CD4-positive, alpha-beta T cell (primary cell): ENCODE measurements at places on chromosomes 5 and 9.

DNA sequence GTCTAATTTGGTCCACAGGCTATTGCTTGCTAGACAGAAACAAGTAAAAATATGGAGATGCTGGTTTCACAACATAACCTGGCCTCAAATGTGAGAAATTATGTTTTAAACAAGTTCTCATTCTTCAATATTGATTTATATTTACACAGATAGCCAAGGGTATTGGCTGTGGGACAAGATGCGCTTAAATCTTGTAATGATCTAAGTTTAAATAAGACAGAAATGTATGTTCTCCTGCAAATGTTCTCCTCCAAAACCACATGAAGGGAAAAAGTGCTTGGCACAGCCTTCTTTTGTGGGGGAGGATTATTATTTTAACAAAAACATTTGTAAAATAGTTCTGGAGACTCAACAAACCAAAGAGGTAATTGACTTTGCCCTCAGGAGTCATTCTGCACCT is 356.0 kb downstream of the DMAC1 start:
- DNase-seq: no peak

GRCh38 chr9:118553465-118553864 is 815.8 kb downstream of the BRINP1 start:
- DNase-seq: no peak

GRCh38 chr9:117825609-117826347 is 121.6 kb downstream of the TLR4 start:
- peak; percentile 5 for DNase-seq

GRCh38 chr5:172167895-172168294 is 20.1 kb downstream of the STK10 start:
- no peak for DNase-seq

- DNase-seq: no peak
These were observed 27.9 kb upstream of the IFNA14 start for GRCh38 chr9:21267485-21268346.

DNA sequence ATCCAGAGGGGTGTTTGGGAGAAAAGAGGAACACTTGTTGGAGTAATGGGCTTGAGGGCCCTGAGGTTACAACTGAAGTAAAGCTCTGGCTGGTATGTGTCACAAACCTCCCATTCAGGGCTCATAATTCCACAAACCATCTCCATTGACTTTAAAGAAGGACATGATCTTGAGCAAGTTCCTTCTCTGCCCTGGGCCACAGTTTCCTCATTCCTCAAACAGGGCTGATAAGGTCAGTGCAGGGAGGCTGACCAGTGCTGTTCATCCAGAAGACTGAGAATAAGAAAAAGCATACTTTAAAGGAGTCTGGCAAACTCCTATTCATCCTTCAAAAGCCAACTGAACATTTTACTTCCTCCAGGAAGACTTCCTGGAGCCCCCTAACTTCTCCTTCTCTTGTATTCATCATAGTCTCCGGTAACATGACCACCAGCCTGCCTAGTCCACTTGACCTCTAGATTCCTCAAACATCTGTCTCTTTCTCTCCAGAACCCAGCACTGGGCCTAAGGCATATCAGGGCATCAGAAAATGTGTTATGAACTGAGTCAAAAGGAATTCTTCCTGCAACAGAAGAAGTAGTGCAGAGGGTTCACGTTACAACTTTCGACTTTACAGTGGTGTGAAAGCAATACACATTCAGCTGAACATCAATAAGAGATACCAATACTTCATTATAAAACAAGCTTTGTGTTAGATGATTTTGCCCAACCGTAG is 20.7 kb upstream of the PTPN3 start:
- DNase-seq: no peak

GRCh38 chr9:15371448-15371845 is 51.2 kb upstream of the SNAPC3 start:
- DNase-seq: no peak

DNA sequence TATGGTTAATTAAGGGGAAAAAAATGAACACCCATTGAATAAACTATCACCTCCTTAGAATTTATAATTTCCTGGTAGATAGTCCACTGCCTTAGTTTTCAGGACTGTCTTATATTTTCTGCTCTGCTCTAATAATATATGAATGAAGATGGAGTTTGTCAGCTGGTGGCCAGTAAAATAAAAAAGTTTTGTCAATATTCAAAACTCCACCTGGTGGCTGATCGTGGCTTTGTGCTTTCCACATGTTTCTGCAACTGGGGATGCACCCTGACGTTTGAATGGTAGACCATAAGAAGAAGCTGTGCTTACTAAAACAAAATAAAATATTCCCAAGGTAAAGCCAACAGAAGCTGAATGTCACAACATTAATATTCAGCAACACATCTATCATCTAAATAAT is 286.6 kb upstream of the IZUMO3 start:
- no peak for DNase-seq

GRCh38 chr5:88979726-88980125 is 96.7 kb upstream of the MEF2C start:
- DNase-seq: no peak

DNA sequence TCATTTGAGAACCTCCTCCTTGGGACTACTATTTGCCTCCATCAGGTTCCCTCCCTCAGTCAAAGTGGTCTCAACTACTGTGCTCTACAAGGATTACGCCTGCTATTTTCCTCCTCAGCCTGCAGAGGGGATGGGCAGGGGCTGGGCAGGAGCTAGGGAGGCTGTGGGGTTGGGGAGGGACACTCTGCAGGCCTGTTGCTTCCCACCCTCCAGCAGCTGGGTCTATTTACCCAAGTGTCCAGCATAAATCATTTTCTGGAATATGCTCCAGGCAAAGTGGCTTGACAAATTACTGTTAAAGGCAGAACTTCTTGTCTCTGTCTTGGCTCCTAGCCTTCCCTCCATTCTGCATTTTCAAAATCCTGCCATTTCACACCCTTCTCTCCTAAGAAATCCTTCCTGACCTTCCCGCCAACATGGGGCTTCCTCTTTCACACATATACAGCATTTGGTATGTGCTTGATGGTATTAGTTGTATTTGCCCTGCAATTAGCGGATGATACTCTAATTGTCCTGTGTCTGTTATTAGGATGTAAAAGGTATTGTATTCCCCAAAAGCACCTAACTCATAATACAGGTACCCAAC is 106.7 kb downstream of the EFNA5 start:
- DNase-seq: no peak

- DNase-seq: no peak
These were observed 129.5 kb downstream of the TRIO start for GRCh38 chr5:14272548-14273205.

DNA sequence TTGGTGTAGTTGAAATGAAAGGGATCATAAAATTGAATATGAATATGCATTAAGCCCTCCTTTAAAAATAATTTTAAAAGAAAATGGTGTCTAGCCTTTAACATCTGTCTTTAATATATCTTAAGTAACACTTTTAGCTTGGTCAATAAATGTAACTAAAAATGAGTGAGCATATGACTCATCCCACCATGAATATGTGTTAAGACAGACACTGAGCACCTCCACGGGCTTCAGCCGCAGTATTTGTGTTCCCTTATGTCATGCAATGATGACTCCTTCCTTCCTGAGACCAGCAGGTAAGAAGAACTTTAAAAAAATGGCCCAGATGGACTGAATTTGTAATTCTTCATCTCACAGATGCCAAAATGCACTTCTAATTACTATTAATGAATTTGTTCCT is 563.2 kb downstream of the NR2F1-AS1 start:
- DNase-seq: no peak

DNA sequence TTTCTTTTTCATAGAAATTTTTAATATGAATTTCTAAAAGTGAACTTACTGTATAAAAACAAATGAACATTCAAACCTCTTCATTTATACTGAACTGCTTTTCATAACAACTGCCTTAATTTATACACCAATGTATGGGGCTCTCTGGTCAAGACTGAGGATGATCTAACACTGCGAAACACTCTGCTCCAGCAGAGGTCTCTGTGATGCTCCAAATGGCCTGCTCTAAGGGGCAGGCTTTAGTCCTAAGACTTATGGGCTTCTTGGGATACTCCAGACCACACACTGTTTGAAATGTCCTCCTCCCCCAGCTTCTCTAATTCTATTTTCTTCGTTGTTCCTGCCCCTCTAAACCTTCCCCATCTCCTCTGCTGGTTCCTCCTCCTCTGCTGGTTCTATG is 58.5 kb downstream of the LIFR start:
- no peak for DNase-seq

DNA sequence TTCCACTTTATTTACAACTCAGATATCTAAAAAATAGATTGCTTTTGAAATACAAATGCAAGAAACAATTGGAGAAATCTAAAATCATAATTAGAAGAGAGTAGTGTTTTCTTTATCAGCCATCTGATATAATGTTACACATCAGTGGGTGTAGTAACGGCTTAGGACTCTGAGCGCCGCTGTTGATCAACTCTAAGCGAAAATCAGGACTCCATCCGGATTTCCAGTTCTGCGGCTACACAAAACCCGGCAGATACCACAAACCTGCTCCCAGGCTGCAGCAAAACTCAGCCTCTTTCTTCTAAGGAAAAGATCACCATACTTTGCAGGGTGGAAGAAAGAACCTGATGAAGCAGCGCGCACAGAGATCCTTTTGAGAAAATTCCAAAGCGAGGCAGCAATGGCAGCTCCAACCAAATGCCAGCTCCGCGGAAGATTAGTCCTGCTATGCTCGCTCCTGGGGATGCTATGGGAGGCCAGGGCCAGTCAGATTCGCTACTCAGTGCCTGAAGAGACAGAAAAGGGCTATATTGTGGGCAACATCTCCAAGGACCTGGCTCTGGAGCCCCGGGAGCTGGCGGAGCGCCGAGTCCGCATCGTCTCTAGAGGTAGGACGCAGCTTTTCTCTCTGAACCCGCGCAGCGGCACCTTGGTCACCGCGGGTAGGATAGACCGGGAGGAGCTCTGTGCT is at the start of gene PCDHGA9:
Gene PCDHGA9, plus strand, starts transcription at position 226 of the 691 bp plus-strand sequence. Its CDS starts 175 bp downstream, at position 401.
- DNase-seq: no peak

DNA sequence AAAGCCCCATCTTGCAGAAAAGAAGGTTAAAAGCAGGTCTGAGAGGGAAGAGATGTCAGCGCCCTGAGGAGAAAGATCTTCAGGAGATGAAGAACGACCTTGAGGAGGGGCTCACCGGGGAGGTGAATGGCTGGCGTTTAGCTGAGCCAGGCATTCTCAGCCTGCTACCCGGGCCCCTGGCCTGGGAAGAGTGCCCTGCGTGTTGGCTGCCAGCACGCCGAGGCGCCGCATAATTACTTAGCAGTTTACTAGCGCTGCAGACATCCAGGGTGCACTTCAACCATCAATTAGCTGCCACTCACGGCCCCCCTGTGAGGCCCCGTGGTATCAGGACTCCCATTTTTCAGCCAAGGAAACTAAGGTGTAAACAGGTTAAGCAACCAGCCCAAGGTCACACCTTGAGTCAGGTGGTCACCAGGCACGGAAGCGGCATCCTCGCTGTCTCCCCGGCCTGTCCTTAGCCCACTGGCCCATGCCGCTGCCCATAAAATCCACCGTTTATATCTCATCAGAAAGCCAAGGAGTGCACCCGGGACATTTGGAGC is 551.9 kb downstream of the BNC2 start:
- DNase-seq: no peak

DNA sequence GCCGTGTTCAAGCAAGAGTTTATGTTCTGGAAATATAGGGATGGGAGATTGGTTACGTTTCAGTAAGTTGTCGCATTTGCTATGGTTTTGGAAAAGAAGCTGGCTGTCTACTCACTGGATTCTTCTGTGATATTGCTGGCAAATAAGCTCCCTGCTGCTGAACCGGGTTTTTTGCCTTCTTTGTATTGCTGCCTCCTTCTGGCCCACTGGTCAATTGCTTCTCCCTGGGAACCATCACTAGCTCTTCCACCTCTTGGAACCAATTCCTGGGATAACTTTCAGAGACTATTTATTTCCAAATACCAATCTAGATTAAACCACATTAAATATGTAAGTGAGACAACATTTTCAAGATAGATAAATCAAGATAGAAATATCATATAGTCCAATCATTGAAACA is 43.0 kb downstream of the NUDT12 start:
- DNase-seq: no peak

GRCh38 chr5:14187660-14188059 is 44.5 kb downstream of the TRIO start:
- no peak for DNase-seq

DNA sequence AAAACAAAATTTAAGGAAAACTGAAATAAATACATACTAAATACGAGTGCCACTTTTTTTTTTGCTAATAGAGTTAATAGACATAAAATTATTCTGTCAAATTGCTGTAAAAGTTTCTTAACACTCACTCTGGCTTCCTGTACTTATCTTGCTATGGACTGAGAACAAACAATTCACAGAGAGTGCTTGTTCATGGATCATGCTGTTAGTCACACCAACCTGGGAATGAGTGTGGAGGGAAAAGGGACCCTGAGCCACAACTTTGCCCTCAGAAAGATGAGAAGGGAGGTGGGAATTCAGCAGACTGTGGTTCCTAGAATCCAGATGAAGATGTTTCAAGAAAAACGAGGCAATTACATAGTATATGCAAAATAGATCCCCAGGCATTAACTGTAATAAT is 246.9 kb downstream of the FBXL7 start:
- no peak for DNase-seq

DNA sequence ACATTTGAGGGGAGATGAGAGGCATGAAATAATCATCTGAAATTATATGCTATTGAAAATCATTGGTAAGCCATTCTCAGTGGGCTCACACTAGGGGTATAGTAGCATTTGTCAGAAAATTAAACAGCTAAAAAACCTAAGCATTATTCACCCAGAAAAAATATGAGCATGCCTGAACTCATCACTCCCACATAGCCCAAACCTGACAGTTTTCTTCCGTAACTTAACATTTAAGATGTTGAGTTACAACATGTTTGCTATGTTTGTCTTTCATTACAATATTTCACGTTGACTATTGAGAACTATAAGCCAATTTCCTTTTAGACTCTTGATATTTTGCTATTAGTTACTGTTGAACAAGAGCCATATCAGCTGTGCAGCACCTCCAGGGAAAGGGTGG is 23.5 kb upstream of the GHR start:
- no peak for DNase-seq

GRCh38 chr9:98129451-98129881 is 10.4 kb upstream of the TRIM14 start:
- DNase-seq: no peak

DNA sequence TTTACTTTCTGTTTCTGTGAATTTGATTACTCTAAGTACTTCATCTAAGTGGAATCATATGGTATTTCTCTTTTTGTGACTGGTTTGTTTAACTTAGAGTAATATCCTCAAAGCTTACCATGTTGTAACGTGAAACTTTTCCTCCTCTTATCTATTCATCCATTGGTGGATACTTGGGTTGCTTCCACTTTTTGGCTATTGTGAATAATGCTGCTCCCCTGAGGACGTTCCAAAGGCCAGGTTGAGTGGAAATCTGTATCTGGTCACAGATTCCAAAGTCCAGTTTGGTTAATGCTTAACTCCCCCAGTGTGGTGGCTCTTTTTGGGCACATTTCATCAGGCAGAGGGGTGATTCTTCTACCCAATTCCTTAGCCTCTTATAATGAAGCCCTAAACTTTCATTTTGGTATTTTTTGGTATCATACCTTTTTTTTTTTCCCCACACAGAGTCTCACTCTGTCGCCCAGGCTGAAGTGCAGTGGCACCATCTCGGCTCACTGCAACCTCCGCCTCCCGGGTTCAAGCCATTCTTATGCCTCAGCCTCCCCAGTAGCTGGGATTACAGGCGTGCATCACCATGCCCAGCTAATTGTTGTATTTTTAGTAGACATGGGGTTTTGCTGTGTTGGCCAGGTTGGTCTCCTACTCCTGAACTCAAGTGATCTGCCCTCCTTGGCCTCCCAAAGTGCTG is 65.4 kb downstream of the CMYA5 start:
- no peak for DNase-seq
